ENCODE measurements at places on chromosomes 12 and 14.

GRCh38 chr12:122871851-122872780, 23.8 kb downstream of the VPS37B start:
- no peak for DNase-seq

DNA sequence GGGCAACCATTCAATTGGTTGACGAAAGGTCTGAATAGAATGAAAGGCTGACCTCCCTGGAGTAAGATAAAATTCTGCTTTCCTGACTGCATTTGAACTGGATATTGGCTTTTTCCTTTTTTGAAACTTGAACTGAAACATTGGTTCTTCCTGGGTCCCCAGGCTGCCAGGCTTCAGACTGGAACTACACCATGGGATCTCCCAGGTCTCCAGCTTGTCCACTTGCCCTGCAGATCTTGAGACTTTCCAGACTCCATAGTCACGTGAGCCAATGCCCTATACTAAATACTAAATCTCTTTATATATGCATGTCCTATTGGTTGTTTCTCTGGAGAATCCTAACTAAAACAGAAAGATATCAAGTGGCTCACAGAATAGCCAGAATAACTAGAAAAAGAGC, 118.7 kb upstream of the KRR1 start:
- no peak for DNase-seq

DNA sequence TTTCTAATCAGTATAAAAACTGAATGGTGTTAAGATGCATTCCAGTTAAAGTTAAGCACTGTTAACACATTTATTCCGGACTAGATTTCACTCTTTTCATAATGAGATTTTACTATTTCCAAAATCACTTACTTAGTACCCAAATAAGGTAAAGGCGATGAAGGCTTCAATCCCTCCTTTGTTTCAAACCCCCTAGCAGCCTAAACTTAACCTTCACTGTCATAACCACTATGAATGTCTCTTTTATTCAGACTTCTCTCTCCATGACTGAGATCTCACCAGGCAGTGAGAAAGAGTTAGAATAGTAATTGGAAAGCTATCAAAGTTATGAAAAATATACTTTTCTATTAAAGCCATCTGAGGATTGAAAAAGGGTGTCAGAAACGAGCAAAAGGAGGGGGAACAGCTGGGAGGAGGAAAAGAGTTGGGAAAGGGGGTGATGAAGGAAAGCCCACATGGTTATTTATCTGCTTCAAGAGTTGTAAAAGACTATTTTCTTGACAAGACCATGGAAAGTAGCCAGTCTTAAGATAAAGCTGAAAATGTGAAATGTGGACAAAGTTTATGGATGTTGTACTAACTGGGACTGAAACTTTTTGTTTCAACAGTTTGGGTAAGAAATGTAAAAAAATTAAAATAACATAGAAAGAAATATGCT, 11.7 kb downstream of the EPS8 start:
- no peak for DNase-seq

DNA sequence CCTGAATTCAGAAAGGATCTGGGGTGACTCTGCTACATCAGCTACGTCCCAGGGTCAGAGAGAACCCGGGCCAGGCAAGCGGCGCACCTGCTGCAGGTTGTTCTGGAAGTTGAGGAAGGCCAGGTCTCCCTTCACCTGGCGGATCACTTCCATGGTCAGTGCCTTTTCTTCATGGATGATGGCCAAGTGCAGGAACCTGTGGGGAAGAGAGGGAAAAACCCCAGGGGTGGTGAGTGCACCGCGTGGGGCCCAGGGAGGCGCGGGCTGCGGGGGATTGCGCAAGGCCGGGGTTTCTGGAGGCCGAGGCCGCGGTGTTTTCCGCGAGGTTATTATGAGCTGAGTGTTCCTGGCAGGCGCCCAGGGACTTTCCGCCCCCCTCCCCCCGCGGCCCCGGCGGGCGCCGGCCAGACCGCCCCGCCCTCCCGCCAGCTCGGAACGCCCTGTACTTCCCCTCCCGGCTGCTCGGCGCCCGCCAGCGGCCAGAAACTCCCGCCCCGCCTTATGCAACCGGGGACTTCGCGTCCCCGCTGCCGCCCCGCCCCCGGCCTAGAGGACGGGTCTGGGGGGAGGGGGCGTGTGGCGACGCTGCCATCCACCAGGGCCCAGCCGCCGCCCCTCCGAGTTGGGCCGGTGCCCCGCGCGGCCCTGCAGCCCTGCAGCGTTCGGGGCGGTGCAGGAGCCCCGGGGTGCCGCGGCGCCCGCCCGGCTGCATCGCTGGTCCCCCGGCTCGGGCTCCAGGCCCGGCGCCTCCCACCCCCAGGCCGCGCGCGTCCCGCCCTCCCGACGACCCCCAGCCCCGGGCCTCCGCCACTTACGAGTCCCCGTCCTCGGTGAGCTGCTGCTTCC, 723 bp downstream of the NFKBIA start:
- DNase-seq = peak; percentile 95

- no peak for DNase-seq
Measured at GRCh38 chr14:100118396-100119011, 40.9 kb downstream of the DEGS2 start.
